Activated T-helper 9 cell treated with anti-CD3 and anti-CD28 coated beads, Interleukin-2, amount 50 U/mL, for 16 hours (primary cell): ENCODE measurements at places on chromosomes 3 and 15.

DNA sequence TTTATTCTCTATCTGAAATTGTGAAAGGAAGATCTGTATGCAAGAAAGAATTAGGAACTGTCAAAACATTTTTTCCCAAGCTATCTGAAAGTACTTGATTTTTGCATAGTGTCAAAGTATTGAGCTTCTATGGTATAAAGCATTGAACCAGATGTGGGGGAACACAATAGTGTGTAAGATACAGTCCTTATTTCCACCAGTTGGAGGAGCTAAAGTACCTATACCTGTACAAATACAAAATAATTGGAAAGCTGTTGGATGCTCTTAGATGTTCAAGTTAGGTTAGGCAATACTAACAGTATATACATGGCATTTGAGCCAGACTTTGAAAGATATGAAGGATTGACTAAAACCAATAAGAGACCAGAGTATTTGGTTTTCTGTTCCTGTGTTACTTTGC is 148.4 kb downstream of the B3GALNT1 start:
- DNase-seq, result no peak

- DNase-seq, result no peak
Observed at GRCh38 chr3:150765949-150766720, 3.2 kb upstream of the SIAH2 start.

GRCh38 chr3:151101270-151101969 is 16.0 kb downstream of the MED12L start:
- DNase-seq, result no peak

DNA sequence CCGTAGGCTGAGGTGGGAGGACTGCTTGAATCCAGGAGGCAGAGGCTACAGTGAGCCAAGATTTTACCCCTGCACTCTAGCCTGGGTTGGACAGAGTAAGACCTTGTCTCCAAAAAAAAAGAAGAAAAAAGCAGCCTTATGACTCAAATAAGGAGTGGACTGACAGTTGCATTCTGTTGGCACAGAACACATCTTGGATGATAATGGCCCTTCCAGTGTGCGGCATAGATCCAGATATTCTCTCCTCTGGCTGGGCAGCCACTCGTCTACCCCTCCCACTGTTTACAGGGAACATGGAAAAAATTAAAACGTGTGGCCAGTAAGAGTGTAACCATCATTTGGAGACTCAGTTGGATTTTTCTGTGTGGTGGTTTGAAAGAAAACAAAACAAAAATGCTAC is 118.6 kb upstream of the RNF7 start:
- DNase-seq, result no peak

DNA sequence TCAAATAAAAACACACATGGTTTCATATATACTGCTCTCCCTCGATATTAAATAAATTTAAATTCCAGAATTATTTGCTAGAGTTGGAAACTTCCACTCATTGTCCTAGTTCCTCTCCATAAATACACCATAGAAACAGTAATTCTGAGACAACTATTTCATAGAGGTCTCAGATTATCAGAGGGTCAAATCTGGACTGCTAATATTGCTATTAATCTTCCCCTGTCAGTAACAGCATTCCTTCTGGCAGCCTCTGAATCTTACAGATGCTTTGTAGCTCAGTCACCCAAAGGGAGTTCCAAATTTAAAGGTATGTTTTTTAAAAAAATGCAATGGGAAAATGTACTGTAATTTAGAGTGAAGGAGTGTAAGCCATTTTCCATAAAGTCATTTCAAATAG is 428.8 kb downstream of the PYDC2 start:
- no peak for DNase-seq

DNA sequence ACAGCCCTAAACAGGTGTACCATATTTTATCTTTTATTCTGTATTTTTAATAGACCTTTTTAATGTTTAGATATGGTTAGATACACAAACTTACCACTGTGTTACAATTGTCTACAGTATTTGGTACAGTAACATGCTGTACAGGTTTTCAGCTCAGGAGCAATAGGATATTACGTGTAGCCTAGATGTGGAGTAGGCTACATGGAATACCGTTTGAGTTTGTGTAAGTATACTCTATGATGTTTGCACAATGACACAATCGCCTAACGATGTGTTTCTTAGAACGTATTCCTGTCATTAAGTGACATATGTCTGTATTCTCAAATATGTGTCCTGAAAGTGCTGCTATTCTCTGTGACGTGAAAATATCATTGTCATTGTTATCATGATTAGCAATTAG is 62.6 kb downstream of the MFSD1 start:
- no peak for DNase-seq

DNA sequence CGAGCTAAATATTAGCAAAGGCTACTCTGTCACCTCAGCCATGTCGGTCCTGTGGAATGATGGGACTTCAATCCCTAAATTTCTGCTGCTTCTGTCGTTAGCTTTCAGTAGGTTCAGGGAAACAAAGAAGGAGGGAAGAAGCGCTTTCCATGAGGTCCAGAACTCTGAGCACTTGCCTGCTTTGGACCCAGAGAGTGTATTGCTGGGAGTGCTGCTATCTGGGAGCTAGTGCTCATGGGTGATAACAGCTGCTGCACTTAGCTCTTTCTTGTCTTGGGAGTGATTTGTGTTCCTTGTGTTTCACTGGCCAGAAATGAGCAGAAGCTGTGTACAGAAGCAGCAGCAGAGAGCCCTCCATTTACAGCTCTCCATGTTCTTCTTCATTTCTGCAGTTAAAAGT is 369.8 kb downstream of the DIPK2A start:
- no peak for DNase-seq

DNA sequence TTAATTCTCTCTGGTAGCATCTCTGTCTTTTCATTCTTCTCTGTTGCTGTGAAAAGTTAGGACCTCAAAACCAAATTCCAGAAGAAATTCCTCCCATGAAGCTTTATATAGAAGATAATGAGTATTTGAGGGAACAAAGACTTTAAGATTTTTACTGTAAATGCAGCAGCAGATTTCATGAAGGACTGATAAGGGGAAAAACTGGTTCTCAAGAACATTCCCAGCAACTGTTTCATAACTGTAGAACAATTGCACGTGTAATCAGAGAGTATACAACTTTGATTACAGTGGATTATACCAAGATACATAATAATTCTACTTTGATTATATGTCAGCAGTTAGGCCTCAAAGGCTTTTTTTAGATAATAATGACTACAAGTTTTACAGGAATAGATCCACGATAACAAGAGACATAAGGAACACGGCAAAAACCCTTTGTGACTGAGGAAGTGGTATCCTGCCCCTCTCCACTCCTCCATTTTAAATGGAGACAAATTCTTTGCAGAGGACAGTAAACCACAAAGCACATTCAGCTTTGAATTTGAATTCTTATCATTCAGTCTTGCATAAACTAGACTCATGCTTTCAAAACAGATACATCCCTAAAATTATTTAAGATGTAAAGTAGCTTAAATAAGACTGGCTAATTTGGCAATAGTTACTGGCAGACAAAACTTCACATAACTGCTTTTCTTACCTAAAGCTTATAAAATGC is 42.9 kb upstream of the DIPK2A start:
- DNase-seq, result no peak

GRCh38 chr3:174243171-174243570 is 616.0 kb upstream of the NAALADL2 start:
- DNase-seq, result no peak

DNA sequence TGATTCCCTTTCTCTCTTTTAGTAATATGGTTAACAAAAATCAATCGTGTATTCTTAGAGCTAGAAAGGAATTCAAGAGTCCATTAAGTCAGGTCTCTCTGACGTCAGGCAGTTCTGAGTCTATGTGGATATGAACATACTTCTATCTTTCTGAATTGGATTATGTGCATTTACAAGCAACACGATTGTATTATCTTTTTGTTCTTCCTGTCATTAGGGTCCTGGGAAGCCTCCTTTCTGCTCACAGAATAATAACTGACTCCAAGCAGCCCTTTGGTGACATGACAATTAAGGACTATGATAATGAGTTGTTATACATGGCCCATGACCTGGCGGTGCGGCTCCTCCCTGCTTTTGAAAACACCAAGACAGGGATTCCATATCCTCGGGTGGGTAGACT is 14.0 kb downstream of the EDEM1 start:
- DNase-seq, result no peak

- DNase-seq, result no peak
Observed at GRCh38 chr15:56736881-56737707, 3.8 kb upstream of the ZNF280D start.

GRCh38 chr3:185935465-185936272 is 2.1 kb downstream of the TRA2B start:
- no peak for DNase-seq

GRCh38 chr3:26236531-26236930 is 386.0 kb upstream of the LRRC3B start:
- DNase-seq, result no peak

DNA sequence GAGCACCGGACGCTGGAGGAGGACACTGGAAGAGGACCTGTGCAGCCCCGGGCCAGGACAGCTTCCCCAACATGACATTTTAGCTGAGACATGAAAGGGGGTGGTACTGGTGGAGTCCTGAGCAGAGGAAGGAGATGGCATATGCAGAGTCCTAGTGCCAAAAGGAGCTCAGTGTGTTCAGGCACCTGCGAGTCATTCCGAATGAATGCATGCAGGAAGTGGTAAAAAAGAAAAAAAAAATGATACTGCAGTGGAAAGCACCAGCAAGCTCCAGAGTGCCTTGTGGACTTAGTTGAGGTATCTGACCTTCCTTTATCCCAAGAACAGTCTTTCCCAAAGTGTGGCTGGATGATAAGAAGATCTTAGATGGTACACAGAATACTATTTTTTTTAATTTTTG is 6.6 kb upstream of the ZNF148 start:
- DNase-seq, result no peak

- DNase-seq, result no peak
Observed at GRCh38 chr3:14458434-14459275, 56.2 kb downstream of the SLC6A6 start.

DNA sequence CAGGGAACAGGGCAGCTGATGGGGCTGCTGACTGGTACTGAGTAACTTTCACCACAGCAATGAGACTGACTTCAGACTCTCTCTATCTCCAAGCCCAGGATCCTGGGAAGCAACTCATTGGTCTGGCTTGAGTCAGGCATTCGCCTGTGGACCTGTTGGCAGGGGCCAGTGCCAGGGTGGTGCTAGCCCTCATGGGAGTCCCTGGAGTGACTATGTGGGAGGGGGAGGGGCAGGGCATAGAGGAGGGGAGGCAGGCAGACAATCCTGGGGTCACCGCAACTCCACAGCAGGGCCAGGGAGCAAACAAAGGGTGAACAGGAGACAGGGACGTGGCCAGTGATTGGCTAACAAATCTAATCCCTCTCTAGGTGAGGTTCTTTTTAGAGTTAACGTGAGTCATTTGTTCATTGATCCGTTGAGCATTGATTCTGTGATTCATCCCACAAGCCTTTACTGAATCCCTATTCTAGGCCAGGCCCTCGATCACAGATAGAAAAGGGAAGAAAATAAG is 71.8 kb downstream of the CEMIP start:
- DNase-seq, result no peak

DNA sequence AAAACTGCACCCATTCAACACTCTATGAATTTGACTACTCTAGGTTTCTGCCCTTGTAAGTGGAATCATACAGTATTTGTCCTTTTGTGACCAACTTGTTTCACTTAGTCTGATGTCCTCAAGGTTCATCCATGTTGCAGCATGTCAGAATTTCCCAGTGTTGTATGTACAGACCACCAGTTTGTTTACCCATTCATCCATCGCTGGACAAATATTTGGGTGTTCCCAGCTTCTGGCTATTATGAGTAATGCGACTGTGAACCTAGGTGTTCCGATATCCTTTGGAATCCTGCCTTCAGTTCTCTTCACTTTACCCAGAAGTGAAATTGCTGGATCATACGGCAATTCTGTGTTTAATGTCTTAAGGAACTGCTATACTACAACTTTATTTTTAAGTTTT is 12.6 kb downstream of the RPL32 start:
- no peak for DNase-seq

DNA sequence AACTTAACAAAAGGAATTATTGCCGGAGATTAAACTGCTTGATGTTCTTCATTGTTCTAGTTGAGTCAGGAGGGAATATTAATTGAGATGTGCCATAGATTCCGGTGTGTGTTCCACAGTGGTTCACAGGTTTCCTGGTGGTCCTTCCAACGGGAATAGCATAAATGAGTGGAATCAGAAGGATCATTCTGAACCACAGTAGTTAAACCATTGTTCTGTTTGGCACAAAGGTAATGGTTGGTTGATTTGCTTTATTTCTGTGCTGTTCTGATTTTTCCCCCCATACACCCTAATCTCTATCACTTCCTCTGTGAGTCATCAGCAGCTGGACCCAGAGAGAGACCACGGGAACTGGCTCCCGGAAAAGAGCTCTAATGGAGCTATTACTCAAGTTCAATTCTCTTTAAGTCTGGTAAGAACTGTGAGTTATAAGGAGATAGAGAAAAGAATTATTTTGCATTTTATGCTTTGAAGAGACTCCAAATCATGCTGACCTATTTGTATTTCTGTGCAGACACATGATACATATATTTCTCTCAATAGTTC is 627.2 kb downstream of the ZIC1 start:
- DNase-seq, result no peak

GRCh38 chr3:117490716-117491115 is 781.1 kb downstream of the TUSC7 start:
- DNase-seq, result no peak

- DNase-seq, result no peak
Observed at GRCh38 chr3:143098032-143098764, 21.4 kb upstream of the CHST2 start.

- no peak for DNase-seq
Observed at GRCh38 chr15:26771578-26772153, 1.2 kb downstream of the GABRB3 start.

- peak; percentile 42 for DNase-seq
Observed at GRCh38 chr15:82108489-82109078, 62.8 kb upstream of the MEX3B start.

DNA sequence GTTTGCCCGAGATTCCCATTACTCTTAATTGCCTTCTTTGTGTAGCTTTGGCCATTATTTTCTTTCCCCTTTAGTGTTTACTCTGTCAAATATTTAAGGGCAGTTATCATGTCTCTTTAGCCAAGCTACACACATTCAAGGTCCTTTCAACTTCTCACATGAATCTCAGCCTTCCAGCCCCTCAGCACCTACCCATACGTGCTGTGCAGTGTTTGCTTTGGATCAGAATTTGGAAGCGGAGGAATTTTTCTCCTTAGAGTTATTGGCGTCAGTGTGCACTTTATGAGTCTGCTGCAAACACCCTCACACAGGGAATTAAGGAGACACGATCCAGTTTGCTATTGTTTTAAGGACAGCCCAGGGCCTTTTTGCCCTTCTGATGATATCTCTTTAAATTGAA is 231.6 kb downstream of the CACNA2D3 start:
- DNase-seq, result no peak
